ENCODE measurements at places on chromosomes 7 and 10. TPM values are rescaled to one million over a fixed set of nuclear protein-coding genes. Genes with fewer than 3 reads are reported as not detected.

Gene PRKG1
- 22.9 TPM for total RNA-seq

Gene ADAMTS14
- 2.2 TPM for total RNA-seq

Gene GRID2IP
- not detected for total RNA-seq

Gene AGMO
- total RNA-seq = 0.22 TPM

Gene MRLN
- total RNA-seq = not detected

Gene CUX1
- total RNA-seq = 44.7 TPM

Gene CFTR
- total RNA-seq = not detected

Gene PRKRIP1
- 16.4 TPM for total RNA-seq

Gene JCAD
- total RNA-seq = 10.2 TPM

Gene WIPF3
- not detected for total RNA-seq

Gene DOCK4
- total RNA-seq = 12.5 TPM

Gene C7orf57
- total RNA-seq = under 0.01 TPM

Gene FAM131B
- 1.1 TPM for total RNA-seq

Gene GPR37
- 4.6 TPM for total RNA-seq

Gene SRRM3
- 0.66 TPM for total RNA-seq

Gene SEMA3D
- total RNA-seq = 1.3 TPM

Gene FZD8
- total RNA-seq = 151 TPM

Gene PAOX
- total RNA-seq = 8.5 TPM

Gene ZNF398
- total RNA-seq = 23.9 TPM

Gene PTPN20
- 0.72 TPM for total RNA-seq

Gene CALCR
- total RNA-seq = 0.14 TPM

Gene POM121
- 10.5 TPM for total RNA-seq

Gene TMEM196
- not detected for total RNA-seq

Gene NPSR1
- total RNA-seq = not detected

Gene CALML3
- not detected for total RNA-seq

Gene HGF
- total RNA-seq = 282 TPM

Gene PON1
- total RNA-seq = not detected

Gene OPN4
- not detected for total RNA-seq

Gene FAM107B
- total RNA-seq = 53.1 TPM

Gene MMD2
- not detected for total RNA-seq

Gene SFXN4
- 11.6 TPM for total RNA-seq

Gene EPHA1
- total RNA-seq = not detected

Gene PDE6C
- not detected for total RNA-seq

Gene GPR85
- 1.0 TPM for total RNA-seq

Gene CRCP
- total RNA-seq = 38.7 TPM

Gene KLHDC10
- total RNA-seq = 22.6 TPM

Gene SFRP5
- not detected for total RNA-seq

Gene PRF1
- total RNA-seq = not detected

Gene PLAU
- 1,436 TPM for total RNA-seq

Gene CFAP69
- total RNA-seq = 3.6 TPM

Gene PNLIPRP2
- not detected for total RNA-seq

Gene PRLHR
- not detected for total RNA-seq

Gene FAM237B
- total RNA-seq = not detected

Gene OSBPL3
- 40.7 TPM for total RNA-seq

Gene C10orf53
- not detected for total RNA-seq

Gene EBF3
- not detected for total RNA-seq

Gene SEMA3C
- 223 TPM for total RNA-seq

Gene TMEM229A
- not detected for total RNA-seq

Gene GNG11
- 93.5 TPM for total RNA-seq

Gene COL28A1
- not detected for total RNA-seq

Gene LMBR1
- total RNA-seq = 42.2 TPM

Gene KCNIP2
- 0.57 TPM for total RNA-seq

All from placental pericyte (primary cell).